ENCODE measurements at places on chromosomes 7 and 10. TPM values are rescaled to one million over a fixed set of nuclear protein-coding genes. Genes with fewer than 3 reads are reported as not detected.

DNA sequence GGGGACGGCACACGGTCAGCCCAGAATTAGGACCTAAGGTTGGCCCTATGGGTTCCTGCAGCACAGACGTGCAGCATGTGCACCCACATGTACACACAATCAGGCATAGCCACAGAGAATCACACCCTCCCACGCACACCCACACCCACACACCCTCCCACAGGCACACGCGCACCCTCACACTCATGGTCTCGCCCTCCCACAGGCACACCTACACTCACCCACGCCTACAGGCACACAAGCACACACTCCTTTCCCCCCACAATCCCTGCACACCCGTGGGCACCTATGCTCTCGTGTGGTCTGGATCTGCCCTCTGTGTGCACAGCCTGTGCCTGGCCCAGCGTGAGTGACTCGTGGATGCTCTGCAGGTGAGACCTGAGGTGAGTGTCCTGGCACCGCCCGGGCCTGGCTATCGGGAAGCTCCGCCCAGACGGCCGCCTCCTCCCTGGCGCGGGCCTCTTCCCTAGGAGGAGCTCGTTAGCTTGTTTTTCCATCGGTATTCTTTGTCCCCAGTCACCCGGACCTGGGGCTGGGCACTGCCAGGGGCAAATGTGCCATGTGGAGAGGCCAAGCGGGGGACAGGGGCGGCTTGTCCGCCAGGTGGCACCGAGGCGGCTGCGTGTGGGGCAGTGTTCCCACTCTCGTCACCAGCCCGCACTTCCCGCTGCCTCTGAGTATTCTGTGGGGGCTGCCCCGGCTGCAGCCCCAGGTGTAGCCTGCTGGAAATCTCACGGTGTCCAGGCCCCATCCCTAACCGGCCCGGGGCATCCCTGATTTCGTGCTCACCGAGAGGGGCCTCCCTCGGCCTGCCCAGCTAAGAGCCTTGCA is 110.2 kb upstream of the FAM20C start:
- no peaks in the 10 kb centered on the region for H3K36me3 ChIP-seq
- peak; percentile 63 for DNase-seq
- H3K27ac ChIP-seq, result peak overlapping the region; percentile 53
- H3K4me1 ChIP-seq, result peaks cover 17% of the 10 kb centered on the region
- H3K27me3 ChIP-seq, result no peaks in the 10 kb centered on the region

DNA sequence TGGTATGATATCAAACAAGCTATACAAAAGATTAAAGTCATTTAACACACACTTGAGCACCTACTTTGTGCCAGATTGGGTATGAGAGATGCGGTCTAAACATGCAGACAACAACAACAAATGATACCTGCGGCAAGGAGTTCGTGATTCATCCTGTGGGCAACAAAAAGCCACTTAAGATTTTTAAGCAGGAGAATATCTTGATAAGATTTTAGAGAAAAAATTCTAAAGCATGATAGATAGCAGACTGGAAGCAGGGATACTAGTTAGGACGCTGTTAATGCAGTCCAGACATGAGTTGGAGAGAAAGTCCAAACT is 1.6 kb upstream of the KBTBD2 start:
- no peak overlapping the region for H3K4me3 ChIP-seq
- peaks cover 26% of the 10 kb centered on the region for H3K4me1 ChIP-seq
- peak overlapping the region; percentile 97 for H3K27ac ChIP-seq
- no peaks in the 10 kb centered on the region for H3K27me3 ChIP-seq
- no peak for DNase-seq

DNA sequence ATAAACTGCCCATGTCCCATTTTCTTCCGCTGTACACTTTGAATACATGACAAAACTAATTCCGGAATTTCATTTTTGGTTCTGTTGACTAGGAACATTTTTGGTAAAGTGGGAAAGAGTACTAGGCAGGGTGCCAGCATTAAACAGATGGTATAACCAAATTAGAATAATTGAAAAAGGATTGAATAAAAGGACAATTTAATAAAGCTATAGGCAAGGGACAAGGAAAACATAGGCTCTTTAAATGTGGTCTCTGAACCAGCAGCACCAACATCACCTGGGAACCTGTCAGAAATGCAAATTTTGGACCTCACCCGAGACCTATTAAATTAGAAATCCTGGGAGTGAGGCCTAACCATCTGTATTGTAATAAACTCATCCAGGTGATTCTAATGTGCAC is 376.9 kb downstream of the LRRTM3 start:
- no peak overlapping the region for H3K27ac ChIP-seq
- no peaks in the 10 kb centered on the region for H3K4me1 ChIP-seq
- no peak overlapping the region for H3K4me3 ChIP-seq
- H3K27me3 ChIP-seq, result no peaks in the 10 kb centered on the region
- DNase-seq, result no peak

Gene LRMDA
- total RNA-seq, result 6.8 TPM

Gene WAPL
- 41.4 TPM for total RNA-seq

Gene CRYGN
- total RNA-seq, result not detected

Gene DNAH11
- total RNA-seq, result 0.43 TPM

Data from hepatocyte (in vitro differentiated cells).